ENCODE measurements at places on chromosomes 2 and 18.
A peak's percentile ranks its signal among the peaks of the same experiment; 100 is the strongest.

DNA sequence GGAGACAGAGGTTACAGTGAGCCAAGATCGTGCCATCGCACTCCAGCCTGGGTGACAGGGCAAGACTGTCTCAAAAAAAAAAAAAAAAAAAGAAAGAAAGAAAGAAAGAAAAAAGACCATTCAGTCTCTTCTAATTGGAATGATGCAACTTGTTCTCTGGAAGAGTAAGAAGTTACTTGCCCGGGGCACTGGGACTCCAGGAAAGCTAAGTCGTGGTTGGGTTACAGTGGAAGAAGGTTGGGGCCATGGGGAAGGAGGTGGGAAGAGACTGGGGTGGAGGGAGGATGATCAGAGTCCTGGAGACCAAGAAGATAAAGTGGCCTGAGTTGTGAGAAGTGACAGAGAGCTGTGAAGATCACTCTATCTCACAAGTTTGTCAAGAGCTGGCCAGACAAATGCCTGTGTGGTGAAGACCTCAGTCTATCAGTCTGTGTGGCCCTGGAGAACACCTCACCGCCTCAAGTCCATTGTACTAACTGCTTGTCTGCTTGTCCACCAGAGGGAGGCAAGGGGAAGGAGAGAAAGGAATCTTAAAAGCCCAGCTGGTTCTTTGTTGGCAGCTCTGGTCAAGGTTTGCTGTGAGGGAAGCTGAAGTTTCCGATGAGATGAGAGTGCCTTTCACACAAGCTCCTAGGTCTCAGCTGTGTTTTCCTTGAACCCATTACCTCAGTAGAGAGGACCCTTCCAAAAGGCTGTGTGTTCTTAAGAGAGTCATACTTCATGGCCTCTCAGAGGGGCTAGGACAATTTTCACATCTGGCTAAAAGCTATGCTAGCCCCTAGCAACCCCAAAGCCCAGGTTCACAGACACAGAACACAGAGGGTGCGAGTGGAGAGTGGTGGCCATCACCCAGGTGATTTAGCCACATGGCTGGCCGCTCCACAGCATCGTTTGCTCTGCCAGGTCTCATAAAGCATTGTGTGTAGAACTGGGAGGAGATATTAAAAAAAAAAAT, 72.0 kb upstream of the TMEM178A start:
- peak; percentile 39 for DNase-seq

DNA sequence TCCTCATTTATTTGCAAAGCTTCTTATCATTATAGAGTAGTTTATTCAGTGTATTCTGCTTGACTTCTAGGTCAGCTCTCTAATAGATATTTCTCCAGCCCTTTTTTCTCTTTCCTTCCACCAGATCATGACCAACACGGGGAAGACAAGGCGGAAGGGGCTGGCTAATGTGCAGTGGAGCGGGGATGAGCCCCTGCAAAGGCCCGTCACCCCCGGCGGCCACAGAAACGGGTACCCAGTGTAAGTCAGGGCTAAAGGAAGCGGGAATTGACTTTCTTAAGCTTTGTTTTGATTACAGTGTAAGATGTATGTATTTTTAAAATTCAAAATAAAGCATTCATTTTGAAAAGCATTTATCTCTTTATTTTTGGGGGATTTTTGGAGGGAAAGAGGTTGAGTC, 50.7 kb upstream of the B3GNT7 start:
- no peak for DNase-seq

DNA sequence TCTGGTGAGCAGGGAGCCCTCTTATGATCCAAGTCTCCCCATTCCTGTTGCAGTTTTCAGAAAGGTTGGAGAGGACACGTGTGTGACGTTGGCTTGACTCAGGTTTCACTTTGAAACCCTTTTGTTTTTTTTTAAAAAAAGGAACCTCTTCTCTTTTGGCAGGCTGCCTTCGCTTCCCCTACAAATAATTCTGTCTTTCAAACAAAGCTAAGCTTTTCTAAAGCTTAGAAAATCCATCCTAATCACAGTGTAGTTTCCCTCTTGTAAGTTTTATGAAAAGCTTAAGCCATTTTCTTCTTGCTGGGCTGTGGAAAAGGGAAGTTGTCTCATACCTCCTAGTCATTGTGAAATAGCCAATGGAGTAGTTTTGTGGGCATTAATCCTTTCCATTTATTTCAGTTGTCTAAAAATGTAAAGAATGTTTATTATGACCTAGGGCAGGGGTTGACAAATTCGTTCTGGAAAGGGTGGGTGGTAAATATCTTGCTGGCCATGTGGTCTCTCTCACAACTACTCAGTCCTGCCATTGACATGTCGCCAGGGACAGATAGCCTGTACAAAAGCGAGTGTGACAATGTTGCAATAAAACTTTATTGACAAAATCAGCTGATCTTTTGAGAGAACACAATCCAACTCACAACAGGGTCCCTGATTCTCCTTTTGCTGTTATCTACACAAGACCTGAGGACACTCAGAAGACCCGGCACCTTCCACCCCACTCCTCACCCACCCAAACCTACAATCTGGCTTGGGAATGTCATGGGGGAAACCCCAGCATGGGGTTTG, 878.8 kb downstream of the RNF144A start:
- no peak for DNase-seq

- DNase-seq = no peak
Observed at GRCh38 chr18:78292618-78293380, 686.8 kb upstream of the SALL3 start.

DNA sequence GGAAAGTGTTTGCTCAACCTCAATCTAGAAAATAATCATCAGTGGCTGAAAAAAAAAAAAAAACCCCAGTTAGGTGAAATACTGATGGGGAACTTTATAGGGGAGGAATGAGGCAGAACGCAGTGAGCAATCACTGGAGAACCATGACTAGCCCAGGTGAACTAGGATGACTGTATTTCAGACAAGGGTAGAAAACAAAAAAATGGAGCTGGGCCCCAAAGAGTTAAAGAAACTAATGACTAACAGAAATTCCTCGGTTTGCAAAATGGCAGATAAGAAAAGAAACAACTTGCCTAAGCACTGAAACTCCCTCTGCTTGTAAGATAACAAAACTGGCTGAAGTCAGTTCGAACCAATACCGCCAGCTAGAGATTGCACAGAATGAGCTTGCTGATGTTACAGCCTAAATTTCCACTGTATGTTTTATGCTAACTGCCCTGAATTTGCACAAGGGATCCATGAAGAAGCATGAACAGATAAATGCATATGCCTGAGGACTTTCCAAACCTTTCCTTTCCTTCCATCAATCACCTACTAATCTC, 245.9 kb downstream of the METTL4 start:
- no peak for DNase-seq

- DNase-seq = no peak
Observed at GRCh38 chr18:35239314-35239713, 1.5 kb upstream of the ZNF397 start.

- no peak for DNase-seq
Observed at GRCh38 chr2:19911808-19912509, 10.2 kb upstream of the TTC32 start.

DNA sequence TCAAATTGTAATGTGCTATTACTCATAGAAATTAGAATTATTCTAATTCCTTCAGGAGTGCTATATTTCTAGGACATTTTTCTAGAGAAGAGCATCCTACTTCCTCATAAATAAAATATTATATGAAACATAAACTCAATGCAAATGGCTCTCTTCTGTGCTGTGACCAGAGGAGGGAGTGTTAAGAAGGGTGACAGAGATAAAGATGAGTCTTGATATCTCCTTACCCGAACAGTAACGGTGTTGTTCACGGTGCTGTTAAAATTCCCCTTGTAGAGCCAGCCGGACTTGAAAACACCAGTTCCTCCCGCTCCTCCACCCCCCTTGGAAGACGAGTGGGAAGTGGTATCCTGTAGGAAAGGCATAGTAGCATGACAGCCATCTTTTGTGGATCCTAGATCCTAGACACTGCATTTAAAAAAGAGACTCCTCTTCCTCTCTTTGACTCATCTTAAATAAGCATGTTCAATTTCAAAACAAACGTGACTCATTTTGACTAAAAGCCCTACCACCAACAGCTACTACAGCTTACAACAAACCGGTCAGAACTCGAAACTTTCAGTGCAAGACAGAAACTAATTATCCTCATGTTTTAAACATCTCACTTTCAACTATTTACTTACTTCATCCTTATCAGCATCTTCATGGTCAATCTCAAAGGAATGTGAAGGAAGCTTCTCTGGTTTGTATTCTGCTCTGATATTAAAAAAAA, 156.3 kb downstream of the DOCK10 start:
- no peak for DNase-seq

GRCh38 chr18:9542924-9543323, 67.6 kb downstream of the RALBP1 start:
- DNase-seq = no peak

DNA sequence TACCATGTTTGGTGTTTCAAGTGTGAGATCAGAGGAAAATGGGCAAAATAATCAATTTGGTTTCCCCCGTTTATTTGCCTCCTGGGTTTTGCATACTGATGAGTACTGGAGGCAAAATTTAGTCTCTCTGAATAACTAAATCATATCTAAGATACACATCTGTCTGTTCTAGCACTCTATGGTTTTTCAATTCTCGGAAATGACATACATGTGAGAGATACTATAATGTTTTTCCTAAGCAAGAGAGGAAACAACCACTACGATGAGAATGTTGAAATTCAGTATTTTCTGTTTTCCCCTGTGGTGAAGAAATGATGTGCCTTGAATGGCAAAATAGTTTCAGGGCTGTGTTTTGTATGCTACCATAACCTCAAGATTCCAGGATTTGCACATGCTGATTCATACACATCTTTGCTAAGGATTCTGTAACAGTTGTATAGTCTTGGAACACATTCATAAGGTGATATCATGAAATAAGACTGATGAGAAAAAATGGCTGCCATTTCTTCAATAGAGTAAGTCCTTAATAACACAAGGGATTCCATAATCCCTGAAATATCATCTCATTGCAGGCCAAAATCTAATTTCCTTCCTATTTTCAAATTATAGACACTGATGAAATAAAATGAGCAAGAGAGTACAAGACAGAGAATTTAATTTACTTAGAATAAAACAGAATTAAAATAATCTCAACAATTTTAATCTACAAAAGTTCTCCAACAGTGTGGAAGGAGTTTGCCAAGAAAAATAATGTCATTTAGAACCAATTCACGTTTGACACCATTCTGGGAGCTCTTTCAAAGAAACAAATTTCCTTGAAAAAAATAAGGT, 316.6 kb downstream of the FIGN start:
- DNase-seq = no peak

- DNase-seq = no peak
Observed at GRCh38 chr2:75113231-75113869, 86.0 kb downstream of the TACR1 start.

- DNase-seq = peak; percentile 56
Observed at GRCh38 chr2:41414486-41415230, 633.2 kb upstream of the PKDCC start.

- DNase-seq = no peak
Observed at GRCh38 chr2:241359481-241360045, 3.5 kb downstream of the FARP2 start.

GRCh38 chr2:132627536-132627935, 42.5 kb downstream of the LYPD1 start:
- DNase-seq = no peak

GRCh38 chr2:69973335-69973735, 11.9 kb upstream of the ASPRV1 start:
- no peak for DNase-seq

DNA sequence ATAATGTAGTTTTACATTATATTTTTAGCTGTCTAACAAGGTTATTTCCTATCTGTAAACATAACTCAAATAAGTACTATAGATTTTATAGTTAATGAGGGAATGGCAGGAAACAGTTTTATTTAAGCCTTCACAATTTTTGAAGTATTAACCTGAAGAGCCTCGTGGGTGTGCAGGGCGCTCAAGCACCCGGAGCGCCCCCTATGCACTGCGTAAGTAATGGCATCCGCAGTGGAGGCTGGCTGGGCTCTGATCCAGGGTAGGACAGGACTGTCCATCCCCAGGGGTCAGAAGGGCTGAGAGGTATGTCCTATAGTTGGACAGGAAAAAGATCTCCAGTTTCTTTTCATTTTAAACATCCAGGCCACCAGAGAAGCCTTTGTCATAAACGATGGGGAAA, 8.2 kb upstream of the GBX2 start:
- peak; percentile 72 for DNase-seq

GRCh38 chr2:159516241-159516758, 100.0 kb downstream of the BAZ2B start:
- DNase-seq = peak; percentile 43

DNA sequence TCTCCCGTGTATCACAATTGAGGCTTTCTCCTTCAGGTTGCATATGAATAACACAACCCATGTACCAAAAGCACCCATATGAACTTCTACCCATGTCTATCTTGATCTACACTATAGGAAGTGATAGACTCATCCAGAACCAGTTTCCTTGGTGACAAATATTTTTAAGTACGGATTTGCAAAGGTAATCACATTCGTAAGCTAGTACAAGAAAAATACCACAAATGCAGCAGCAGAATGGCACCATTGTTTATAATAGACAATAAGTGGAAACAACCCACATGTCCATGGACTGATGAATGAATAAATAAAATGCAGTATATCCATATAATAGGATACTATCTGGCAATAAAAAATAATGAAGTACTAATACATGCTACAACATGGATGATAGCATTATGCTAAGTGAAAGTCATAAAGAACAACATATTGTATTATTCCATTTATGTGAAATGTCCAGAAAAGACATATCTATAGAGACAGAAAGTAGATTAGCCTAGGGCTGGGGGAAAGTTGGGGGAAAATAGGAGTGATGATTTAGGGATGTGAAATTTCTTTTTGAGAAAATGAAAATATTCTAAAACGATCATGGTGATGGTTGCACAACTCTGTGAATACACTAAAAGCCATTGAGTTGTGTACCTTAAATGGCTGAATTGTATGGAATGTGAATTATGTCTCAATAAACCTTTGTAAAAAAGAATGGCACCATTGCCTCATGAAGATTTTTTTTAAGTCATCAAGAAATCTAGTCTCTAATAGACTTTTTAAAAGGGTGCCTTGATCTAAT, 3.4 kb upstream of the CCDC88A start:
- no peak for DNase-seq

DNA sequence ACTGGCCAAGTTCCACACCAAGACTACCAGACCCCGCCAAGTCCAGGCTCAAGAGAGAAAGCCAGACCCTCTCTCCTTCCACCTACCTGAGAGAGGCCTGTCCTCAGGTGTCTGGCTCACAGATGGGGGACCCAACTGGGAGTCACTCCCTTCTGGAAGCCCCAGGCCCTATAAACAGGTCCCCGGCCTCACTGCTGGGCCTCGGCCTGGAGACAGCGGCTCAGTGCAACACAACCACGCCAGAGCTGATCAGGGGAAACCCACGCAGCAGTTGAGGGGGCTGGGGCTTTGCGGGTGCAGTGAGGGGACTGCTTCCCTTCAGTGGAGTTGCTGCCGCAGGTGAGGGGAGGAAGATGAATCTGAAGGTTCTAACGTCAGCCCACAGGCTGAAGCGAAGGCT, 22.8 kb upstream of the C1QL2 start:
- no peak for DNase-seq

GRCh38 chr2:192197357-192197756, 2.6 kb upstream of the TMEFF2 start:
- DNase-seq = no peak

- no peak for DNase-seq
Observed at GRCh38 chr18:75433098-75433497, 5.6 kb upstream of the SMIM21 start.

GRCh38 chr2:144078106-144078505, 441.8 kb downstream of the ZEB2 start:
- DNase-seq = no peak
